ENCODE measurements at places on chromosomes 2 and 18.

DNA sequence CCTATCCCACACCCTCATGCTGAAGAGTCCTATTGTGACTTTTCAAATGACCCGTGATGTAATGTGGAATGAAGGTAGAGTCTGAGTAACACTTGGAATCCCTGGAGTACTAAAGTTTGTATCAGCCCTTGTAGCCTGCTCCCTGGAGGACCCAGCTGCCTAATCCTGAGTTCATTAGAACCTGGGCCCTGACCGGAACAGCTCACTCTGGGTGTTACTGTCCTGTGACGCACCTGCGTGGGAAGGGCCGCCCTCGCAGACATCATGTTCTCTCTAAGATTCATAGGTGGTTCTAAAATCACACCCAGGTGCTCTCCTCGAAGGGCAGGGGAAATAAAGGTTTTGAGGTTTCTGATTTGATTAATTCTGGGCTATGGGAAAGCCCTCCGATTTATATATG is 62.3 kb downstream of the NCK2 start:
- DNase-seq: no peak

DNA sequence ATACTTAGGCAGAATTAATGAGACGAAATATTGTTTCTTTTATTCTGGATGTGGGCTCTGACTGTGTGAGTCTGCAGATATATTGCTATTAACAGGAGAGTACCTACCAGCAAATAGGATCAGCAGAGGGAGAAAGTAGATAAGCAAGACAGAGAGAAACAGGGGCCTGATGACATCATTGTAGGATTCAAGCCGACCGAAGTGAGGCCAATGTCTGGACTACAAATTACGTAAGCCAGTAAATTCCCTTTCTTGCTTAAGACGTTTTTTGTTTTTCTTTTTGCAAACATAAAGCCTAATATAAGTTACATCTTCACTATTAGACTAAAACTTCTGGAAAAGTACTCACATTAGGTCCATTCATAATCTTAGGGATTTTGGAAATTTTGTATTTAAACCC is 21.4 kb upstream of the PTPRM start:
- DNase-seq: no peak

DNA sequence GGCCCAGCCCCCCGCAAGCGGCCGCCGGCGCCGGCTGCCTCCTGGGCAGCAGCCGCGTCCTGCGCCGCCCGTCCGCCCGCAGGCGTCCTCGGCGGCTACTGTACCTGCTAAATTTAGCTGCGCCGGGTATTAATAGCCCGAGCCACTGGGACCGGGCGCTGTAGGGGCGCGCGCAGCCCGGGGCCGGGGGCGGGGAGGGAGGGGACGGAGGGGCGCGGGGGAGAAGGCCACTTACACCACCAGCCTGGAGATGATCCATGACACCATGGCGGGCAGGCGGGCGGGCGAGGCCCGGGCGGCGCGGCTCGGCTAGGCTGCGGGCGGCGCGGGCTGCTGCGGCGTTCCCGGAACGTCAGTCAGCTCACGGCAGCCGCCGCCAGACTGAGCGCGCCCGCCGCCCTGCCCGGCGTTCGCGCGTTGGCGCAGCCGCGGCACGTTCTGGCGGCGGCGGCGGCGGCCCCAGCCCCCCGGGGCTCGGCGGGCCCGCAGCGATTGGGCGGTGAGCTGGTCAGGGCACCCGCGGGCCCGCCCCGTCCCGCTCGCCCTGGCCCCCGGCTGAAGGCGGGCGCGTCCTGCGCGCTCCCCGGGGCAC is at the start of gene REEP1:
TSS of gene REEP1 (minus strand) at position 383 of the 592 bp plus-strand sequence. CDS start at position 267, 116 bp downstream.
- no peak for DNase-seq

- DNase-seq: no peak
Observed at GRCh38 chr2:238101891-238102841, 2.0 kb downstream of the ESPNL start.

GRCh38 chr2:38244301-38244700 is 132.8 kb downstream of the ATL2 start:
- no peak for DNase-seq

- no peak for DNase-seq
Observed at GRCh38 chr2:176187200-176187898, 1.1 kb upstream of the HOXD1 start.

DNA sequence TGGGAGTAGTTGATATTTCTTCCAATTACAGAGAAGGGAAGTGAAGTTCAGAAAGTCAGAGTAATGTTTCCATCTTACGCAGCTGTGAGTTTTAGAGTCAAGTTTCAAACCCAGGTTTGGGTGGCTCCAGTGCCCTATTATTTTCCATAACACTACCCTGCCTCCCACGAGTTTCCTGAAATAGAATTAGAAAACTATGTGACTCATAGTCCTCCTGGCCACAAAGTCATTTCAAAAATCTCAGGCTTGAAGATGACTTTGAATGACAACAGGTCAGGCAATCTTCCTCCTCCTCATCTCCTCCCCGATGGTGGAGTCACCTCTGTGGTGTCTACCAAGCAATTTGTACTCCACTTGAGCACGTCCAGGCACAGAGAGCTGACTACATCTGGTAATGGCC is 212.3 kb upstream of the TRIB2 start:
- no peak for DNase-seq

DNA sequence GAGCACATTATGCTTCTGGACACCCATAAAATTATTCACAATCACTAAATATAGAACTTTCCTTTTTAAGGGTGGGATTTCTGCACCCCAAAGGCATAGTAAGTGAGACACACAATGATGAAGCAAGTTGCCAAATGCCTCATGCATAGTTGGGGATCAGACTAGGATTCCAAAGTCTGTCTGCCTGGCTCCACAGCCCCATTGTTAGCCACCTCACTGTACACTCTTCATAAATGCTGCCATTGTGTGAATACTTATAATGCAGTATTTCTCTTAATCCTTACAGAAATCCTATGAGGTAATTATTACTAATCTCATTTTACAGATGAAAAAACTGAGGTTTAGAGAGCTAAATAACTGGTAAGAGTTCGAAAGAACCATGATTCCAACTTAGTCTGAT is 738.6 kb downstream of the ERBB4 start:
- no peak for DNase-seq

GRCh38 chr2:33287507-33288005 is 188.9 kb upstream of the RASGRP3 start:
- no peak for DNase-seq

GRCh38 chr2:30359644-30360167 is 87.3 kb upstream of the LCLAT1 start:
- DNase-seq: no peak

DNA sequence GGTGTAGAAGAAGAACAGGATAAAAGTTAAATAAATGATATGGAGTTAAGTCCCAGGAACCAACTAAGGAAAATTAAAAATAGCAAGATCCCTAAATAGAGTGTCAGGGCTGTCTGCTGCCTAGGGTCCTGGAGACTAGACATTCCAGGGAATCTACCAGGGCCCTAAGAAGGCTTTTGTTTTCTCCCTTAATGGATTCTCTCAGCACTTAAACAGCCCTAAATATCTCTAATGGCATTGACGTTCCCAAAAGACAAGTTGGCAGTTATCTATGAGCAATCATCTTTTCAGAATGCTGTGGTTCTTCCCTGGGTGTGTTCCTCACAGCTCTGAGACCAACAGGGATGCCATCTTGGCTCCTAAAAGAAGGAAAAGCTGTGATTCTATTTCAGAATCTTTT is 616.3 kb downstream of the EPHA4 start:
- no peak for DNase-seq

- DNase-seq: no peak
Observed at GRCh38 chr2:83784947-83785346, 674.1 kb downstream of the SUCLG1 start.

GRCh38 chr2:30738141-30738911 is 68.9 kb downstream of the CAPN13 start:
- no peak for DNase-seq

DNA sequence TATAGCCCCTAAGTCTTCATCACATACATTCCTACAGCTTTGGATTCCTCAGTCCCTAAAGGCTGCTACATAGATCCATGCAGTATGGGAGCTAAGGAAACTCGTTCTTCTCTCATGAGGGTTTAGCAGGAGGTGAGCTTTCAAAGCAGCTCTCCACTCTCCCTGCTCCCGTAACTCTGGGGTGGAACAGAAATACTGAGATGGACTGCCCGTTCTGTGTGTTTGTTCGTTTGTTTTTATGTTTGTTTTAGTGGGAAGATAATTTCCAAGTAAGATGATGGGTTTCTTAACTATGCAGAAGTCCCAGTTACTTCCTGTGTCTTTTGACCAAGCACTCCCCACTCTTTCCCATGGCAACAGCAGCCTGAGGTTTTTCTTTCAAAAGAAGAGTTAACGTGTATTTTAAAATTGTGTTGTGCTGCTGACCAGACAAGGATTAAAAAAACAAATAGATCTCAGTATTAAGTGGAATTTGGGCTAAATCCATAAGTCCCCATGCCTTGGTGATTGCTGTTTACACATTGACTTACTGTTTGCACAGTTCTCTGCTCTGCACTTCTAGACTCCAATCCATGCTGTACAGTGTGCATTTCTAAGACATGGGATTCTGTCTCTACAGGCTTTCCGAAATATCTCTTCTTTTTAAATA is 156.4 kb upstream of the SH3BP4 start:
- no peak for DNase-seq
